Muscle of leg (tissue), 16 donors: ENCODE measurements at places on chromosomes 2 and 18. TPM values are rescaled to one million over a fixed set of nuclear protein-coding genes. Genes with fewer than 3 reads are reported as not detected.

- DNase-seq, result no peak
Observed at GRCh38 chr18:3306391-3306790, 44.5 kb downstream of the MYL12B start.

GRCh38 chr2:236177967-236178889, 10.0 kb upstream of the GBX2 start:
- peak; percentile 58 for DNase-seq

Gene SP140
- 0.22 TPM for total RNA-seq

Gene SGPP2
- total RNA-seq, result not detected

DNA sequence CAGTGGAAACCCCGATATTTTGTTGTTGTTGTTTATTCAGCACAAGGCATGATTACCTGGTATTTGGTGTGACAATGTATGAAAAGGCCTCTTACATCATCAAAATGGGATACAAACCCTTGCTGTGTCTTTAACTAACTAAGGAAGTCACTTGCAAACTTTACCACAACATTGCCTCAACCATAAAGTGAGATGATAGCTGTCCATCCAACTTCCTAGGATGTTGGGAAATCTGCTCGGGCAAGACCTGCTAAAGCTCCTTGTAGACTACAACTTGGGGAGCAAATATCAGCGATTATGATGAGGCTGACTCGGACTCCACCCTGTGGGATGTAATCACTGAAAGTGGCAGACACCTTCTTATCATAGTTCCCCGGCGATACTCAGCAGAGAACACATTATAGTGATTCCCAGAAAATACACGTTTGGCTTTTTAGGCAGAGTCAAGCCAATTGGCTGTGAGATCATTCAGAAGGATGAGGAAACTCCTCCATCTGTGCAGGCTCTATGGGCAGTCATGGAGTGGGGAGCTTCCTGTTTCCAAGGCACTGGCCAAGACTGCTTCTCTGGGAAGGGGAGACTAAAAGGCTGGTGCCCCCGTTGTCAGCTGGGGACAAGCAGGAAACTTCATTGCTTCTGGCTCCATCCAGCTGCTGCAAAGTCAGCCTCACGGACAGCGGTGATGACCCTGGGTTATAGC, 289.0 kb downstream of the RNF144A start:
- no peak for DNase-seq

- no peak for DNase-seq
Observed at GRCh38 chr18:52228166-52228565, 111.8 kb upstream of the DCC start.

GRCh38 chr2:102932501-102932900, 170.7 kb downstream of the TMEM182 start:
- no peak for DNase-seq
